ENCODE measurements at places on chromosomes 16 and 17. TPM values are rescaled to one million over a fixed set of nuclear protein-coding genes. Genes with fewer than 3 reads are reported as not detected.
A peak's percentile ranks its signal among the peaks of the same experiment; 100 is the strongest.

Gene UBE2G1
- 39.8 TPM for total RNA-seq

Gene ACSM2A
- total RNA-seq: not detected

DNA sequence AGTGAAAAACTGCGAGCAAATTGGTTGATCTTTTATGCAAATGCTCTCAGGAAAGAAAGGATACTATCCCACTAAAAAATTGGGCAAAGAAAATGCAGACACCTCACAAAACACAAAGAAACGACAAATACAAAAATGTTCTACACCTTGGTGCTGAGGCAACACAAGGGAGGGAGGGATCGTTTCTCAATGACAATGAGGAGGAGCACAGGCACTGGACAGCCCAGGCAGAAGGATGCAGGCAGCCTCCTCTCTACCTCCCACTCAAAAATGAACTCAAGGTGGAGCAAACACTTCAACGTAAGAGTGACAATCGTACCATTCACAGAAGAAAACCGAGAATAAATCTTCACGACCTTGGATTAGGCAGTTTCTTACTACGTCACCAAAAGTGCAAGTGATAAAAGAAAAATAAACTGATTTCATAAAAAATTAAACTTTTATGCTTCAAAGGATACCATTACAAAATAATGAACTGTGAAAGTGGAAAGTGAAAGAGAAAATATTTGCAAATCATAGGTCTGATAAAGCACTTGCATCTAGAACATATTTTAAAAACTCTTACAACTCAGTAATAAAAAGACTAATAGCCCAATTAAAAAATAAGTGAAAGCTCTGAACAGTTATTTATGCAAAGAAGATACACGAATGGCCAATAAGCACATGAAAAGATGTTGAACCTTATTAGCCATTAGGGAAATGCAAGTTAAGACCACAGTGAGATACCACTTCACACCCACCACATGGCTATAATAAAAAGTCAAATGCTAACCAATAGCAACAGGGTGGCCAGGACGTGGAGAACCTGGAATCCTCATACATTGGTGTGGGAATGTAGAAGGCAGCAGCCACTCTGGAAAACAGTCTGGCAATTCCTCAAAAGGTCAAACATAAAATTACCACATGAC, 80.8 kb upstream of the TRAP1 start:
- no peaks in the 10 kb centered on the region for H3K27me3 ChIP-seq
- H3K4me3 ChIP-seq: no peak overlapping the region
- H3K36me3 ChIP-seq: peaks cover 13% of the 10 kb centered on the region
- DNase-seq: no peak
- H3K27ac ChIP-seq: no peak overlapping the region
- peaks cover 4% of the 10 kb centered on the region for H3K4me1 ChIP-seq

DNA sequence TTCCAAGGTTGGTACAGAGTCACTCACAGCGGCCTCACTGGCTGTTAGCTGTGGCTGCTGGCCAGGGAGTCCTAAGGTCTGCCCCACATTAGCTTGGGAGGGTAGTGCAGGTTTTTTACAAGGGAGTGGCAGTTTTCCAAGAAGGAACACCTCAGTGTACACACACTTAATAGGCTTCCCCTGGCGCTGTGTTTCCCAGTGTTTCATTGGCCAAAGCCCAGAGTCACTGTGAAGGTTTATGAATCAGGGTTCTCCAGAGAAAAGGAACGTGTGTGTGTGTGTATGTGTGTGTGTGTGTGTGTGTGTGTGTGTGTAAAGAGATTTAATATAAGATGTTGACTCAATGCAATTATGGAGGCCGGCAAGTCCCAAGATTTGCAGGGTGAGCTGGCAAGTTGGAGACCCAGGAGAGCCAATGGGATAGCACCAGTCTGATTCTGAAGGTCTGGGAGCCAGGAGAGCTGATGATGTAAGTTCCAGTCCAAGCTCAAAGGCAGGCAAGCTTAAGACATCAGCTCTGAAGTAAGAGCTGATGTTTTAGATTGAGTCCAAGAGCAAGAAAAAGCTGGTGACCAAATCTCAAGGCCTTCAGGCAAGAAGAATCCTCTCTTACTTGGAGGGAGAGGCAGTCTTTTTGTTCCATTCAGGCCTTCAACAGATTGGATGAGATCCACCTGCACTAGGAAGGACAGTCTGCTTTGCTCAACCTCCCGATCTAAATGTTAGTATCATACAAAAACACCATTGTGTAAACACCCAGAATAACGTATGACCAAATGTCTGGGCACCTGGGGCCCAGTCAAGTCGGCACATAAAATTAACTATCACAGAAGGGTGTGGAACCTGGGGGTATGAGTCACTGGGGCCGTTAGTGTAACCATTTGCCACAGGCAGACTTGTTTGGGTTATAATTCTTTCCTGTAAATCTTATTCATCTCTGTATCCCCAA, 206.8 kb downstream of the PRKCA start:
- H3K4me3 ChIP-seq: no peak overlapping the region
- peak; percentile 65 for DNase-seq
- peaks cover 43% of the 10 kb centered on the region for H3K4me1 ChIP-seq
- H3K36me3 ChIP-seq: no peaks in the 10 kb centered on the region

DNA sequence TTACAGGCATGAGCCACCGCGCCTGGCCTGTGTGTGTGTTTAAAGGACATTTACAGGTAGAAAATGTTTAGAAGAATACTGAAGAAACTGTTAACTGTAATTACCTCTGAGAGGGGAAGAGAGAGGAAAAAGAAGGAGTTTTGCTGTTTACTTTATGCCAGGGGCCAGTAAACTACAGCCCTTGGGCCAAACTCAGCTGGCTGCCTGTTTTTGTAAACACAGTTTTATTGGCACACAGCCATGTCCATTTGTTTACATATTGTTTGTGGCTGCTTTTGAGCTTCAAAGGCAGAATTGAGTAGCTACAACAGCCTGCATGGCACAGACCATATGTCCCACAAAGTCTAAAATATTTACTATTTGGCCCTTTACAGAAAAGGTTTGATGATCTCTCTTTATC, 76.4 kb downstream of the GPR139 start:
- no peak for DNase-seq
- H3K27me3 ChIP-seq: 0 out of 2 replicates have a peak, but pooled peaks cover 2% of the 10 kb centered on the region
- H3K27ac ChIP-seq: no peak overlapping the region
- H3K4me3 ChIP-seq: no peak overlapping the region
- no peaks in the 10 kb centered on the region for H3K4me1 ChIP-seq

Gene PLA2G15
- 28.9 TPM for total RNA-seq

DNA sequence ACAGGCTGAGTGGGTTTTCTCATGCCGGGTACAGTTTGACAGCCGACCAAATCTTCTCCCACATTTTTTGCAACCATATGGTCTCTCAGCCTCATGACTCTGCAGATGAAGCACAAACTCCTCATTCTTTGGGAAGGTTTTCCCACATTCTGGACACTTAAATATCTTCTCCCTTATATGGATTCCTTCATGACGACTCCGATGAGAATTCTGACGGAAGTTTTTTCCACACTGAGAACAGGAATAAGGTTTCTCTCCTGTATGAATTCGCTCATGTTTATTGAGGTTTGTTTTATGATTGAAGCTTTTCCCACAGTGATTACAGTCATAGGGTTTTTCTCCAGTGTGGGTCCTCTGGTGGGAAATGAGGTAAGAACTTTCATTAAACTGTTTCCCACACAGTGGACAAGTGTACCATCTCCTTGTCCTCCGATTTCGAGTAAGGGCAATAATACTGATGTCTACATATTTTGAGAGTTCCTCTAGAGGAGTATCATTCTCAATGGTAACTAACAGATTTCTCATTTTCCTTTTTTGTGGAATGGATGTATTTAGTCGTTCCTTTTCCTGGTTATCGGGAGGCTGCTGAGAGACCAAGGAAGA, 10.9 kb downstream of the ZNF200 start:
- H3K4me1 ChIP-seq: no peaks in the 10 kb centered on the region
- peaks cover 61% of the 10 kb centered on the region for H3K36me3 ChIP-seq
- no peak overlapping the region for H3K4me3 ChIP-seq
- no peak overlapping the region for H3K27ac ChIP-seq

DNA sequence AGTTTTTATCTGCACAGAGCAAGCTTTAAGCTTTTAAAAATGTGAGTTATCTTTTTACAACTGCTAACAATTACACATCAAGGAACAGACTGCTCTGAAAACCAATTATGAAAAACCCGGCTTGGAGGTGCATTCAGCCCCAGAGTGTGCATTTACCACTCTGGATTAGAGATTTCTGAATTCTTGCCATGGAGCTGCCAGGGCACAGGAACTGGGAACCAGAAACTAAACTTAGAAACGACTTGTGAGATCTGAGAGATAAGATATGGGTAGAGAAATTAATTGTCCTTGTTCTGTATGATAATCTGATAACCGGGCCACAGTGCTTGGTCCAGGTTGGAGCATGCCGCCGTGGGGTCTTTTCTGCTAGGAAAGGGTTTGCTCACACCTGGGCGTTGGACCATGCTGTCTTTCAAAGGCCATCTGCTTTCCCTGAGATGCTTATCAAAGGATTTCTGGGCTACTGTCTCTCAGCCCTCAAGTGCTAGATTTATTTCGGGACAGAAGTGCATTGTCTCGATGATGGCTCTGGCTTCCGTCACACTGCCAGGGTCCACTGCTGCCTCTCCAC, 210.0 kb downstream of the MAF start:
- no peaks in the 10 kb centered on the region for H3K27me3 ChIP-seq
- H3K4me1 ChIP-seq: no peaks in the 10 kb centered on the region
- DNase-seq: no peak
- H3K27ac ChIP-seq: no peak overlapping the region

Gene PTGES3L
- 2.1 TPM for total RNA-seq

Data from SJSA1 (cell line).